Gastroesophageal sphincter (tissue), 4 donors: ENCODE measurements at places on chromosomes 1 and 21. TPM values are rescaled to one million over a fixed set of nuclear protein-coding genes. Genes with fewer than 3 reads are reported as not detected.

BSND gene
- not detected for total RNA-seq

AVPR1B gene
- not detected for total RNA-seq

SNAP47 gene
- 27.1 TPM for total RNA-seq

RHBDL2 gene
- total RNA-seq, result 0.94 TPM

PEAR1 gene
- total RNA-seq, result 7.0 TPM

KPRP gene
- not detected for total RNA-seq

CDC42 gene
- total RNA-seq, result 218 TPM

UBIAD1 gene
- total RNA-seq, result 12.0 TPM

ARTN gene
- total RNA-seq, result not detected

TEDDM1 gene
- not detected for total RNA-seq

SOAT1 gene
- total RNA-seq, result 13.8 TPM

SEMA6C gene
- total RNA-seq, result 9.0 TPM

GLIS1 gene
- 0.27 TPM for total RNA-seq

NR5A2 gene
- total RNA-seq, result 3.9 TPM

DNA sequence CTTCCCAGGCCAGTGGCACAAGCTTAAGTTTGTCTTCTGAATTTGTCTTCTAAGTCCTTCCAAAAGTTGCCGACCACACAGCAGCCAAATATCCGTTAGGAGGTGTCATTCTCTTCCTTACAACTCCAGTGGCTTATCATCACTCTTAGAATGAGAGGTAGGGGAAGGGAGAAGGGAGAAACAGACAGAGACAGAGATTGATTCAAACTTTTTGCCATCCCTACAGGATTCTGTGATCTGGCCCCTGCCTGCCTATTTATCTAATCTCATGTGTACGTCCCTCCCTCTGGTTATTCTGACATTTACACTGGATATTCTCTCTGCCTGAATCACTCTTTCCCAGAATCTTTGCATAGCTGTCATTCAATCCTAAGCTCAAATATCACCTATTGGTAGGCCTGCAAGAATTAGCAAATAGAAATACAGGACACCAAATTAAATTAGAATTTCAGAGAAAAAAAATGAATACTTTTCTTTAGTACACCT, 488 bp upstream of the GNL2 start:
- ATAC-seq, result no peak

DNA sequence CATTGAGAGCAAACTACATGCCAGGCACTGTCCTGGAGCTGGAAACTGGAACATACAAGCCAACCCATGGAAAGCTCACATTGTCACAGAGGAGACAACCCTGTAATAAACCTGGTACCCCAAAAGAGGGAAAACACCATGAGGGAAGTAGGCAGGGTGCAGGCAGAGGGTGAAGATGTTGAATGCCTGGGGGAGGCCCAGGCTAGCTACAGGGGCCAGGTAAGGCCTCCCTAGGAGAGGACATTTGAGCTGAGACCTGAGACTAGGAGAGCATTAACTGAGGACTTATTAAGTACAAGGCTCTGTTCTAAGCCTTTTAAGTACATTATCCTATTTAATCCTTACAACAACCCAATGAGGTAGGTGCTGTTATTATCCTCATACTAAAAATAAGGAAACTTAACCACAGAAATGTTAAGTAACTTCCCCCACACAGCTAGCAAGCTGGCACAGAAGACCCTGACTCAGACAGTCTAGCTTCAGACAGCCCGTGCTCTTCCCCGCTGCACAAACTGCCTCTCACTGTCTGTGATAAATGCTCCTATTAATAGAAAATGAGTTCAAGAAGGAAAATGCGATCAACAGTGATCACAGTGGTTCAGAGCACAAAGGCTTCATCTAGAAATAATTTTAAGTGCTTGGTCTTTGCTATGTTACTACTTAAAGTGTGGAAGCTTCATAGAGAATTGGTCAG, 41.8 kb downstream of the ZNF281 start:
- no peak for ATAC-seq

DNA sequence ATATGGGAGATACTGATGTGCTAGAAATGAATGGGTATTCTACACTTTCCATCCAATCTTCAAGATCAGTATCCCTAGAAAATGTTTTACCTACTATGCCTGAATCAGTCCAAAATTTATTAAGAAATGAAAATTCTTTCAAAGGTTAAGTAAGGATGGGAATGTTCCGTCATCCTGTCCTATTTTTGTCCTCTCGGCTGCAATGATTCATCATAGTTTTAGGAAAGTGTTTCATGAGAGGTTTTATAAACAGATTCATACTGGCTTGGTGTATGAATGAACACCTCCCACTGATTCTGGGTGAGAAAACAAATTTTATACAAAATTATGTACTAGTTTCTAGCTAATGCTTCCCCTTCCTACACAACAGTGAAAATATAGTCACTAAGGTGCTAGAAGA, 504.6 kb upstream of the NR5A2 start:
- ATAC-seq, result no peak

GRCh38 chr1:7048395-7048794, 263.1 kb downstream of the CAMTA1 start:
- no peak for ATAC-seq

GRCh38 chr1:207808322-207808705, 56.5 kb downstream of the CD46 start:
- ATAC-seq, result no peak

- ATAC-seq, result no peak
Observed at GRCh38 chr1:68449901-68450300, at the start of gene RPE65. RPE65 (minus strand) TSS chr1:68449954; CDS start chr1:68449905, 49 bp downstream.

DNA sequence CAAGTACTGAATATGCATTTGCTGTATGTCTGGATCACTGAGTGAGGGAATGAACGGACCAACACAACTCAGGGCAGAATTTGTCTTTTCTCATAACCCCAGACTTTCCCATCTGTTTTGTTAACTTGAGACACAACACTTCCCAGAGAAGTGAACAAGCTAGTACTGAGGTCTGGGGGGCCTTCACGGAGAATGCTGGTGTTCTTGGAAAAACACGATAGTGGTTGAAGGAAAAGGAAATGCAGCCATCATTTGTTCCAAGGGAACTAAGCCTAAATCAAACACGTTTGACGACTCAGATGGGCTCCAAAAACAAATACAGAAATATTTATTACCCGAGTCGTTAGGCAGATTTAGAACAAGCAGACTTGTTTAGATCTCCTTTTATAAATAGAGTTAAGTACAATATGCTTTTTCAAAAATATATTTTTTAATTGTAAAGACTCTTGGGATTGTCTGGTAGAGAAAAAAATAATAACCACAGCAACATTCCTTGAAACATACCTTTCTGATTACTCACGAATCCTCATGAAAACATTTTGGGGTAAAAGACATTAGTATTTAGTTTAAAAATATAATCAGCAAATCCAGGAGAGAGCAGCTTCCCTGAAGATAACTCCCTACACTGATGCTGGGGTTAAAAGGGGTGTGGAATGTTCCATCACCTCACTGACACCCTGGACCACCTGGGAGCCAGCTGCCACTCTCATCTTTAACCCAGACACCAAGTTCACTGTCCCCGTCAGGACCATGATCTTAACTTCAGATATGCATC, 427.7 kb upstream of the RUNX1 start:
- ATAC-seq, result no peak

- no peak for ATAC-seq
Observed at GRCh38 chr21:16674949-16675348, 837.9 kb upstream of the CXADR start.

GRCh38 chr1:203308328-203308922, 3.1 kb downstream of the BTG2 start:
- no peak for ATAC-seq

DNA sequence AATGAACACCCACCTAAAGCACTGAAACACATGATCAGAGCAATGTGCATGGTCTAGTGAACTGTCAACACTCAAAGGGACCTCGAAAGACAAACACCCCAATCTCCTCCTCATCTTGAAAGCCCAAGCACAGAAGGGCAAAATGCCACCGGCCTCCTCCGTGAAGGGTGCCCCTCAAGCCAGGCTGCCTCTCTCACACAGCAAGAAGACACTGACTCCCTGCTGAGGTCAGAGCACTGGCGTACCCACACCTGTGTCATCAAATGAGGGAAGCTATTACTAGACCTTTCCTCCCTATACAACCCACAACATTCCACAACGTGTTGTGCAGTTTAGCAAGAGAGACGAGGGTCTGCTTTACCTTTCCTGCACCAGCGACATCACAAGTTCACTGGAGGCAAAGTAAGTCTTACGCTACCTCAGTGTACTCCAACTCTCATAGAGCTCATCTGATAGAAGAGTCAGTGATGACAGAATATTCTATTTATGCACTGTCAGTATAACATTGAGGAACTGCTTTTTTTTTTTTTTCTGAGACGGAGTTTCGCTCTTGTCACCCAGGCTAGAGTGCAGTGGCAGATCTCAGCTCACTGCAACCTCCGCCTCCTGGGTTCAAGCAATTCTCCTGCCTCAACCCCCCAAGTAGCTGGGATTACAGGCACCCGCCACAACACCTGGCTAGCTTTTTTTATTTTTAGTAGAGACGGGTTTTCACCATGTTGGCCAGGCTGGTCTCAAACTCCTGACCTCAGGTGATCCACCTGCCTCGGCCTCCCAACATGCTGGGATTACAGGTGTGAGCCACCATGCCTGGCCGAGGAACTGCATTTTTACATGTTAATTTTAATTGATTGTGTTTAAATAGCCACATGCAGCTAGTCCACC, 3.3 kb downstream of the SH3BP5L start:
- no peak for ATAC-seq

DNA sequence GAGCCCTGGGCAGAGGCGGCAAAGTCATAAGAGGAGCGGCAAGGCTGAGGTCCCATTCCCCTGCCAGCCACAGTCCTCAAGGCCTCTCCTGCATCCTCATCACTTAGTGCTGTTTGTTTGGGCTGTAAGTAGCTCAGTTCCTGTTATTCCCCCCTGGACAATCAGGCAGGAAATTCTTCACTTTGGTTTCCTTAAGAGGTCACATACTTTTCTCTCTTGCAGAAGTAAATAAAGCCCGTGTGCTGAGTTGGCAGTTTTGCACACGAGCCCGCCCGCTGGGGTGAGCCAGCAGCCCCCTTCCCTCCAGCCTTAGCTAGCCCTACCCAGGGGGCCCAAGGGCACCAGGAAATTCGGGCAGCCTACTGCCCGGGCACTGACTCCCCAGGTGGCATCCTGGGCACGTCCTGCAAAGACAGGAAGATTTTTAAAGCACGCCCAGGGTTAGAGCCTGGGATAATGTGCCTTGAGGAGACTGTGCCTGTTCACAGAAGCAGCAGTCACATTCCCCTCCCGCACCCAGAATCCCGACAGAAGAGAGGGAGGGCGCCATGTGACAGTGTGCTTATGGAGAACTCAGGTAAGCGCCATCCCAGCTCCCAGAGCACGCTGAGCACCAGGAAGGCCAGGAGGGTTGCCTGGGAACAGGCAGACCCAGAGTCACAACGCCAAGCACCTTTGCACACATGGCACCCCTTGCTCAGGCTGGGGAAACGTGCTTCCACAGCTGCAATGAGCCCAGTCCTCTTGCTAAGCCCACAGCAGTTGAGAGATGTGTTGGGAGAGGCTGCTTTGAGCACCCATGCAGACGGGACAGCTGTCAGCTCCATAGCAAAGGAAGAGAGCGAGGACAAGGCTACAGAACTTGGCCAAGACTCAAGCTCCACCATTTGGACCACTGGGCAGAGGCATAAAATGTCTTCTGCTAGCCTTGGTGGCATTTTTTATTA, 144.5 kb upstream of the TMEM51 start:
- no peak for ATAC-seq

DNA sequence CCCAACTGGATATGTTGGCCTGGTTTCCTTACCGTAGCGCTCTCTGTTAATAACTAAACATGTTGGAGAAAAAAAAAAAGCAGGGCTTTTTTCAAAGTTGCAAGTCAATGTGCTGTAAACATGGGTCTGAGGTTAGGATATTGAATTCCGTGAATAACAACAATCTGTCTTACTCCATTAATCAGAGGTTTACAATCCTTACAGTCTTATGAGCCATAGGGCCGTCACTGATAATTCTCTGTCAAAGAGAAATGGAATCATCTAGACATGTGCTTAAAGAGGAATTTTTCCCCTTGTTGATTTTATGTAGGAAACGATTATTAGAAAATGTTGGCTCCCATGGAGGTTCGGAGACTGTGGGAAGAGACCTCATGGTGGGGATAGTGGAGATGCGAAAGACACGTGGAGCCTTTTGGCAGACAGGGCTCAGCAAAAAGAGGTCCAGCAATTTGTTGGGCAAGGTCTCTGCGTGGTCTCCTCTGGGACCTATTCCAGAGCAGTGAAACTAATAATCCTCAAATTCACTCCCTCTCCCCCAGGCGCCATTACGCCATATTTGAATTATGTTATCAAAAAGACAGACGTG, 83.5 kb upstream of the CLDN14 start:
- ATAC-seq, result no peak

- ATAC-seq, result no peak
Observed at GRCh38 chr1:11143907-11144306, 44.2 kb upstream of the EXOSC10 start.

DNA sequence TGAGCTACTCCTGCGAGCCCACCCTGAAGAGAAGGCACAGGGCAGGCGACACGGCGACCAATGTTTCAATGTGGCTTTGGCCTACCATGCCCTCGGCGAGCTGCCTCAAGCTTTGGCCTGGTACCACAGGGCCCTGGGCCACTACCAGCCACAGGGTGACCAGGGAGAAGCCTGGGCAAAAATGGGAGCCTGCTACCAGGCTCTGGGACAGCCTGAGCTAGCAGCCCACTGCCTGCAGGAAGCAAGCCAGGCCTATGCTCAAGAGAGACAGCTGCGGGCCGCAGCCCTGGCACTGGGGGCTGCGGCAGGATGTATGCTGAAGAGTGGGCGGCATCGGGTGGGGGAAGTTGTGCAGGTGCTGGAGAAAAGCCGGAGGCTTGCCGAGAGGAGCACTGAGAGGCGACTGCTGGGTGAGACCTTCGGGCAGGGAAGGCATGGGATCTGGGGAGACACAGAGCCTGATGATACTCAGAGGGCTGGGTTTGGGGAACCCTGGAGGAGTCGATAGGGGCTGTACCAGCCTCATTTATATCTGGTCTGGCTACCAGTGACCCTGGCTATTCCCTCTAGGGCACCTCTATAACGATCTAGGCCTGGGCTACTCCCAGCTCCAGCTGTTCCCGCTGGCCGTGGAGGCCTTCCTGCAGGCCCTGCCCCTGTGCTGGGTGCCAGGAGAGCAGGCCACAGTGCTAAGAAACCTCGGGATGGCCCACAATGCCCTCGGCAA, 2.3 kb downstream of the TTC24 start:
- ATAC-seq, result no peak

- no peak for ATAC-seq
Observed at GRCh38 chr1:150981177-150981804, 801 bp upstream of the ANXA9 start.

DNA sequence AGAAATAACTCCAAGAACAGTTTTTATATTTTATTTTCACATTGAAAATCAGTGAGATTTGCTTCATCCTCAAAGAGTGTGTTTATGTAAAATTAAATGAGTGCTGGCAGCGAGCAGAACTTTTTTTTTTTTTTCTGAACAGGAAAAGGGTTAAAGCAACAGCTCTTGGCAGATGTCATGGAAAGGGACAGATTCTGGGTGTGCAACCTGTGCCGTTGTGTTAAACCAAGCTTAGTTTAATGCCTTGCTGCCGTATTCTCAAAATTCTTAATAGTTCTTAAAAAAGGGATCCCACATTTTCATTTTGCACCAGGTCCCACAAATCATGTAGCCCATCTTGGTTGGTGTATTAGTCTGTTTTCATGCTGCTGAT, 227.4 kb upstream of the VAMP3 start:
- ATAC-seq, result no peak

- no peak for ATAC-seq
Observed at GRCh38 chr1:61452176-61453035, 272.5 kb downstream of the TM2D1 start.

GRCh38 chr1:158289811-158290210, at the start of gene CD1C:
CD1C (plus strand) TSS chr1:158289923; CDS start chr1:158290065, 142 bp downstream.
- no peak for ATAC-seq

GRCh38 chr1:62457955-62458354, 21.1 kb downstream of the USP1 start:
- ATAC-seq, result no peak
